ENCODE measurements at places on chromosomes 6 and 20.

GRCh38 chr20:38789503-38790199 is 15.8 kb upstream of the PPP1R16B start:
- no peak for DNase-seq

GRCh38 chr6:125806813-125807212 is 16.1 kb downstream of the NCOA7 start:
- no peak for DNase-seq

DNA sequence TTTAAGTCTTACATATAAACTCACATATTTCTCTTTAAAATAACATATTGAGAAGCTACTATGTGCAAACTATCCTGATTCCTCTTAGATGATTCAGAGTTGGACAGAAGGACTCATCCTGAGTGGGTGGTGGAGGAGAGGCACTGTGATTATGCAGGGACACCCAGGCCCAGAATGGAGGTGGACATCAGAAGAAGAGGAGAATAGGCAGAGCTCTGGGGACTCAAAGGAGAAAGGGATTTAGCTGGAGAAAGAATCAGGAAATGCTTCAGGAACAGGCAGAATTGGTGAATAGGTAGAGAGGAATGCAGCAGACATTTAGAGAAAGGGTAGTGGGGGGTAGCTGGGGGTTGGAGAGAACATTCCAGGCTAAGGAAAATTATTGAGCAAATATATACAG is 17.4 kb downstream of the RCAN2 start:
- DNase-seq, result no peak

DNA sequence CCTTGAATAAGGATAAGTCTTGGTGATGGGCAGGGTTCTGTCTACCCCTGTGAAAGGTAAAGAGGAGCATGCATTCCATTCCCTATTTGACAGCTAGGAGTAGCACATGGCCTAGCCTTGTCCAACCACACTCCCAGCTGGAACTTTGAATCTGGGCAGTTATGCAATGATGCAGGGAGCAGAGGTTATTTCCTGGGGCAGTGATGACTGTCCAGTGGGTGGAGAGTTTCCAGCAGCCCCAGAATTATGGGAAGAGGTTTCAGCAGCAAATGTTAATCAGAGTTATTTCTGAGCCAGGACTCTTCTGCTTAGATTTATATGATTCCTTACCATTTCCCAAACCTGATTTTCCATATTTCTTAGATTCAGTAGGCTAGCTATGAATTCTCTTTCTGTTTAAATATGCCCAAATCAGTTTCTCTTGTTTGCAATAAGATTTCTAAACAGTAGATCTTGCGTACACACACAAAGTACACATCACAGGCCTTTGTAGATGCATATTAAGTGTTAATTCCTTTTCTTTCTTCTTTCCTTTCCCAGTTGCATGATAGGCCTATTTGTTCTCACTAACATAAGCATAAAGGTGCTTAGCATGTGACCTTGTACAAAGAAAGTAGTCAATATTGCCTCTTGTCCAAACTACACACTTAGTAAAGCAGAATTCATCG is 17.3 kb upstream of the TXLNB start:
- DNase-seq, result no peak

DNA sequence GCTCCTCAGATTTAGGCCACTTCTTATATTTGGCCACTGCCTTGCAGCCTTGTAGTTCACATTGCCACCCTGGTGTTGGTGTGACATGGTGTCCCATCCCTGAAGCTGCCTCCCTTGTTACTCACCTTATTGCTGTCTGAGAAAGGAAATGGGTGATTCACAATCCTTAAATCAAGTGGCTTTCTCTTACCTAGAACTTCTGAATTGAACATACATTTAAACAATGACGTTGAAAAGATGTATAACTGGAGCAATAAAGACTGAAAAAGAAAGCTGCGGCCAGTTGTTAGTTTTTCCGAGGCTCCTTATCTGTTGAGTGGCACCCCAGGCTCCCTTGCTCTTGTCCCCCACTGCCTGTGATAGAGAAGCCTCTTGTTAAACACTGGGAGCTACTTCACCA is 28.8 kb upstream of the GNRH2 start:
- no peak for DNase-seq

DNA sequence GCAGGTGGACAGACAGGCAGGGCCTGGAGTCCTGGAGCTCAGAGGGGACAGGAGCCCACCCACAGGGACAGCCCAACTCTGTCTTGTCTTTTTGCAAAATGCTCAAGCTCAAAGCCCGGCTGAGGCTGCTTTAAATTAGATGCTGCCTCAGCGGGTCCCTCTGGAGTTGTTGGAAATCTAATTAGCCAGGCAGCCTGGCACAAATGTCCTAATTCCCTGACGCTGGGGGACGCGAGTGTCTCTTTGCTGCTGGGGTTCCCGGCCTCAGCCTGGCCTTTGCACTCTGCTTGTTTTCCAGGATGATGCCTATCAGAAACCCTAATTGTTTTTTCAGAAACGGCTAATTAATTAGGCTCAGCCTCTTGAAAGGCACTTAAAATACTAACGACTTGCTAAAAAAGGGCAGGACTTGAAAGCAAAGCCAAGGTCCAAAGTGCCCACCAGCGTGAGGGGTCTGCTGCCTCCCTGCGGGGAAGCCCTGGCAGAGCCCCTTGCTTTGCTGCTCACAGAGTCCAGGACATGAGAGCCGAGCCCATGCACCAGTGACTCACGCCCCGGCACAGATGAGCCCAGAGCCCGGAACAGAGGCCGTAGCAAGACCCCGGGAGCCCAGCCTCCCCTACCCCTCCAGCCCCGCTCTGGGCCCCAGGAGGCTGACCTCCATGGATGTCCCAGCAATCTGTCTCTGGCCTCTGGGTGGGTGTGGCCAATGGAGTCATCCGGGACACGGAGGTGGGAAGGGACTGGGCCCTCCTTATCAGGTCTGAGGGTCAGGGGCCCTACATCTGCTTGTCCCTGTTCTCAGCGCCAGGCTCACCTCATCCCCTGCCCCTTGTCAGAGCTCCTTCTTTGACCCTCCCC is 46.0 kb upstream of the BHLHE23 start:
- no peak for DNase-seq

DNA sequence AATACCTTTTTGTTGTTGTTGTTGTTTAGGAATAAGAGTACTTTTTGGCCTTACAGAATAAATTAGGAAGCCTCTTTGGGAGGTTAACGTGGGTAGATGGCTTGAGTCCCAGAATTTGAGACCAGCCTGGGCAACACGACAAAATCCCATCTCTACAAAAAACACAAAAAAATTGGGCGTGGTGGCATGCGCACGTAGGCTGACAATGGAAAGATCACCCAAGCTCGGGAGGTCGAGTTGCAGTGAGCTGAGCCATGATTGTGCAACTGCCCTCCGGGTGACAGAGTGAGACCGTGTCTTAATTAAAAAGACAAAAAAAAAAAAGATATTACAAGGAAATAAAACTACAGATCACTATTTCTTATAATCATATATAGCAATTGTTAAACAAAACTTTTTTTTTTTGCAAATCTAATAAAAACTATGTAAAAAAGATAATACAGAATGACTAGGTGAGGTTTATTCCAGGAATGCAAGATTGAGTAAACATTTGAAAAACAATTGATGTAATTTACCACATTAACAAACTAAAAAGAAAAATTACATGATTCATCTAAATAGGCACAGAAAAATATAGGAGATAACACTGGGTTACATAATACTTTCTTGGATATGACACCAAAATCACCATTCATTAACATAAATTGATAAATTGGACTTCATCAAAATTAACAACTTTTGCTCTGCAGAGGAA is 43.6 kb upstream of the ASCC3 start:
- DNase-seq, result no peak

DNA sequence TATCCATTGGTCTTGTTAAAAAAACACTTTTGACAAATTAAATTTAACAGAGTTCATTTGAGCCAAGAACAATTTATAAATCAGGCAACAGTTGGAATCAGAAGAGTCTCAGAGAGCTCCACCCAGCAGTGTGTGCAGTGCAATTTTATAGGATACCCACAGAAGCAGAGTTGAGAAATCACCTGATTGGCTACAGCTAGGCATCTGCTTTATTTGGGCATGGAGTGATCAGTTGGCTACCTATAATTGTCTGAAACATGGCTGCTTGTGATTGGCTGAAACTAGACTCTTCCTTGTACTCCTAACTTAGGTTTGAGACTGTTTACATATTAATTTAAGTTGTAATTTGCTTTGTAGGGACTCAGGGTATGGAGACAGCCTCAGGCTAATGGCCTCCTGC is 12.0 kb downstream of the PGK2 start:
- DNase-seq, result no peak

GRCh38 chr20:24522452-24523330 is 53.3 kb downstream of the SYNDIG1 start:
- no peak for DNase-seq

DNA sequence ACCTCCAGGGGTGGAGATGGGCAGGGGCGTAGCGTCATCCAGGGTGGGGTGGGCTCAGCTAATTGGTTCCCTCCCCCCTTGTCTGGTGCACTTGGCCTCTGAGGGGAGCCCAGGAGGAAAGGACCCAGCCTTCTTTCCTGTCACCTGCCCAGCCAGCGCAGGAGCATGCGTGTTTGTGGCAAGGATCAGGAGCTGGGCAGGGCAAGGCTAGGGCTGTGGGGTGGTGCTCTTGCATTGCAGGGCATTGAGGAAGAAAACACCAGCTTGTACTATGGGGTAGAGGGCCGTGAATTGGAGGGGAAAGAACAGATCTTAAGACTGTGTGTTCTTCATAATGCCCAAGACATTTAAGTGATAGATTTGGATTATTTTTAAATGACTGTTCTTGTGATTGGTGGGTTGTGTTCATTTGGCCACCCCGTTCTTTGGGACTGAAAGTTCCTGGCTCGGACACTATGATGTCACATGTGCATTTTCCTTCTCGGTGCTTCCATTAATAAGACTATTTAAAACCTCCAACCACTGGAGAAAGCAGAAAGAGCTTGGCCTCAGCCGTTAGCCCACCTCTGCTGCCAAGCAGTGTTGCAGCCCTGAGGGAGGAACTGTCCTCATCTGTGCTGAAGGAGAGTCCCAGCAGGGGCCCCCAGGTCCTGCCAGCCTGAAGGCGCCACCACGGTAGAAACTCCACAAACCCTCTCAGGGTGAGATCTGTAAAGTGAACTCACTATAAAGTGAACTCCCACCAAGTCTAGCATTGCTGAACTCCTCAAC is 136.2 kb upstream of the INSM1 start:
- no peak for DNase-seq

- DNase-seq, result no peak
Measured at GRCh38 chr6:13496513-13497190, 9.3 kb upstream of the GFOD1 start.

DNA sequence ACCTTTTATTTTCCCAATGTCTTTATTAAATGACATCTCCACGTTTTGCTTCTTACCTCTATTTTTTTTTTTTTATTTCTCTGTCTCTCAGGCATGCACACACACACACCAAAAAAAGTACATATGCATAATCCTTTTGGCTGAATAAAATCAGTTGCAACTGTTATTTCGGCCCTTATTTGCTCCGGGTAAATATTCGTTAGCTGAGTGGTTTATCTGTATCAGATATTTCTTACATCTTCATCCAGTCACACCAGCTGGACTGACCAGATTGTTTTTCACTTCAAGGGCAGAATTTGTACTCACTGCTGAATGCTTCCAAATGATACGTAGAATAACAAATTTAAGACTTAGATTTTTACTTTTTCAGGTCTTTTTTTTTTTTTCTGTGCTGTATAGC is 45.5 kb downstream of the PTPN1 start:
- no peak for DNase-seq

DNA sequence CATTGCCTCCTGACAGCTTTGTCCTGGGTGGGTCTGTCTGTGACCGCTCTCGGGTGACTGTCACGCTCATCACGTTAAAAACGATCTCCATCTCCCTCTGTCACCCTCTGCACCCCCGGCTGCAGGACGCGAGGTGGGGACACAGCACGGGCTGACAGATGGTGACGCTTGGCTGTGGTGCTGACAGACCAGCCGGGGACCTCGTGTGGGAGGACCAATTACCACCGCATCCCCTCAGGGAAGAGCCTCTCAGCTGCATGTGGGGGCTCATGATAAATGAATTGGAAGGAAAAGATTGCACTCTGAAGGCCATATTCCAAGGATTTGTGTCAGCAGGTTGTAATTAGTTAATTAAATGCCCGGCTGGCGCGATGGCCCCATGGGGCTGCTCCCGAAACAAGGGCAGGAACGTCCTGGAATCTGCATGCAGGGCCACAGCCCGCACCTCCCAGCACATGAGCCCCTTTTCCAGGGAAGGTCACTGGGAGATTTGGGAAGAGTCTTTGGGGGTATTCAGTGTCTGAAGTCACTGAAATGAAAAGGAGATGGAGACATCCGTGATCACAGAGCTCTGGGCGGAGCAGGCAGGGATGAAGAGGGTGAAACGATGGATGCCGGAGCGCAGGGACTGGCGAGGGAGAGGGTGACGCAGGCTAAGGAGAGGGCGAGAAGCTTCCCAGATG is 87.1 kb downstream of the ERMARD start:
- DNase-seq, result no peak

- DNase-seq, result no peak
Measured at GRCh38 chr6:56356426-56356825, 109.0 kb upstream of the COL21A1 start.

- DNase-seq, result no peak
Measured at GRCh38 chr6:90144396-90144795, 152.2 kb downstream of the BACH2 start.

GRCh38 chr20:60086821-60087562 is 128.8 kb downstream of the CDH26 start:
- no peak for DNase-seq

GRCh38 chr6:71206089-71206488 is 82.5 kb upstream of the OGFRL1 start:
- no peak for DNase-seq

DNA sequence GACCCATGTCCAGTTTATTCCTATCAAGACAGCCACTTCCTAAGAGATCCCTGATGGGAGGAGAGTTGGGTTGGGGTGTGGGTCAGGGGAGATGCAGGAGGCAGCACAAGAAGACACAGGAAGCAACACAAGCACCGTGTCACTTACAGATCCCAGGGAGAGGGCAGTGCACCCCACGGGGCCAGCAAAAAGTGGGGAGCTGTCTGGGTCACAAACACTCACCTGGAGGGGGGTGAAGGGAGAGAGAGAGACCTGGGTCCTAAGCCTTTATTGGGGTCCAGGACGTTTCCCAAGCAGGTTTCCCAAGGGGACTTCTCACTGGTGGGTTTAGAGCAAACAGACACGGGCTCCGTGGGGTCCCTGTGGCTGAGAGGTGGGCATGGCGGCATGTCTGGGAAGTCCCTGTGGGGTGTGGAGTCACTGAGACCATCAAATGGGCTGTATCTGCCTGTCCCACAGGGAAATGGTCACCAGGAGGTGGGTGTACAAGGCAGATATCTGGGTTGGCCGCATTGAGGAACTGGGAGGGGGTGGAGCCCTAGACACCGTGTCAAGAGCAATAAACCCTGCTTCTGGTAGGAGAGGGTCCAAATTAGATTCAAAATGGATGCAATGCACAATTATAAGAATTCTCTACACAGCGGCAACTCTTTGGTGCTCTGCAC is 1.6 kb upstream of the CD93 start:
- DNase-seq, result no peak

DNA sequence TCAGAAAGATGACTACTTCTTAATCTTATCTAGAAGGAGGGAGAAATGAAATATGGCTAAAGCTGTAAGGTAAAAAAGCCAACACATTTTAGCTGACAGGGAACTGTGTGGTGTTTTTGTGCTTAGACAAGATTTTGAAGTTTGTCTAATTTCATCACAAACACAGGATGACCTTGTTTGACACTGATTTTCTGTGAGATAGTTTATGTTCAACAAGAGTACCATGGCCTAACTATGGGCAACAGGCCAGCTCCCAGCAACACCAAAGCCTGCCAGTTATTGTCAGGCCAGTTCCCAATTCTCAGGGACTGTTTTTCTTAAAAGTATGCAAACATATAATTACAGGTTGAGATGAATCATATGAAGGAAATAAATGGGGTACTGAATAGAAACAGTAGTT is 5.5 kb upstream of the ABCF1 start:
- no peak for DNase-seq

Measured in activated naive CD8-positive, alpha-beta T cell treated with anti-CD3 and anti-CD28 coated beads, Interleukin-2, amount 50 U/mL, for 16 hours (primary cell).